Epithelial cell of proximal tubule (primary cell): ENCODE measurements at places on chromosomes 12 and 14.

DNA sequence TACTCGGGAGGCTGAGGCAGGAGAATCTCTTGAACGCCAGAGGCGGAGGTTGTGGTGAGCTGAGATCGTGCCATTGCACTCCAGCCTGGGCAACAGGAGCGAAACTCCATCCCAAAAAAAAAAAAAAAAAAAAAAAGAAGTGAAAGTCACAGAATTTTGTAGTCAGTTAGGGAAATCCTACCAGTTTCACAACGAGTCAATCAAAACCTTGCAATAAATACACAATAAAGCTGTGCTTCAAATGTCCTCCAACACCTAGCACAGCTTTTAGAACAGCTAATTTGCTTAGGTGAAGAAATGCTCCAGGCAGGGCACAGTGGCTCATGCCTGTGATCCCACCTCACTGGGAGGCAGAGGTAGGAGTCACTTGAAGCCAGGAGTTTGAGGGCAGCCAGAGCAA is 112.8 kb upstream of the ATF7IP start:
- DNase-seq, result no peak

DNA sequence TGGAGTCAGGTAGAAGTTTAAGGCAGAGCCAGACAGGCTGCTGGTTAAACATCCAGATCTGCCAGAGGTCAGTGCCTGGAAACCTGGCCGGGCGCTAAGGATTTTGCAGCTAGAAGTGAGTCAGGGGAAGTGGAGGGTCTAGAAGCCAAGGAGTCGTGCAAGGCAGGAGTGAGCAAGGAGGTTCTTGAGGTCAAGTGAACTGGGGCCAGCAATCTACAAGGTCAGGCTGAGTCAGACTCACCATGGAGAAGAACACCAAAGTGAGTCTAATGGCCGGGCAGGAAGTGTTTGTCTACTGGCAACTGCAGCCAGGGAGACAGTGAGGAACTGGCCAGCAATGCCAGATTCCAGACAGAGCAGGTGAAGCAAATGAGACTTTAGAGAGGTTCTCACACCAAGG is 628.2 kb downstream of the ETNK1 start:
- peak; percentile 25 for DNase-seq

- DNase-seq, result no peak
Measured at GRCh38 chr14:74492776-74493342, at the start of gene NPC2. Gene NPC2 (minus strand): TSS chr14:74493305. CDS start chr14:74493274, 31 bp downstream.

- no peak for DNase-seq
Measured at GRCh38 chr12:131589966-131590365, 120.9 kb upstream of the SFSWAP start.
